Adipocyte (in vitro differentiated cells): ENCODE measurements at places on chromosomes 1 and 21.

DNA sequence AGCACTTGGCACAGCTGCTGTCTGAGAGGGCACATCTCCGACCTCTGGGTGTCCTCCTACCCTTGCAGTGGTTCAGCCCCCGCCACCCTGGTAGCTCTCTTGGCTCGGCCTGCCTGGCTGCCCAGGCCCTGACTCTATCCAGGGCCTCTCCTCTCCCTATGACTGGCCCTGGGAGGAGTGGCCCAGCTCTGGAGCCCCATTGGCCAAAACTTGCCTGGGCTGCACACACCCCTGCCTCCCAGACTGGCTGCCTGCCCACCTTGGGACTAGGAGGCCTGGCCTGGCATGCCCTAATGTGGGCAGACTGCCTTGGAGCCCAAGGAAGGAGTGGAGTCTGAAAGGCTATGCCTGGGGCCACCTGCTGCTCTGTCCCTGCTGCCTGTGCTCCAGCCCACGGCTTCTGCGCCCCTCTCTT lies 33.6 kb downstream of the ACOT11 start:
- peak; percentile 77 for DNase-seq

GRCh38 chr1:93880731-93881130 lies 1.7 kb upstream of the DNTTIP2 start:
- no peak for DNase-seq

DNA sequence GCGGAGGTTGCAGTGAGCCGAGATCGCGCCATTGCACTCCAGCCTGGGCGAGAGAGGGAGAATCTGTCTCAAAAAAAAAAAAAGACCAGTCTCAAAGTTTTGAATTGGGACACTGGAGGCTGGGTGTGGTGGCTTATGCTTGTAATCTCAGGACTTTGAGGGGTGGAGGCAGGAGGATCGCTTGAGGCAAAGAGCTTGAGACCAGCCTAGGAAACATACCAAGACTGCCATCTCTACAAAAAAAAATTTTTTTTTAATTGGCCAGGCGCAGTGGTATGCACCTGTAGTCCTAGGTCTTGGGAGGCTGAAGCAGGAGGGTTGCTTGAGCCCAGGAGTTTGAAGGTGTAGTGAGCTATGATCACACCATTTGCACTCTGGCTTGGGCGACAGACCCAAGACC lies 3.9 kb downstream of the ZBTB8B start:
- no peak for DNase-seq

DNA sequence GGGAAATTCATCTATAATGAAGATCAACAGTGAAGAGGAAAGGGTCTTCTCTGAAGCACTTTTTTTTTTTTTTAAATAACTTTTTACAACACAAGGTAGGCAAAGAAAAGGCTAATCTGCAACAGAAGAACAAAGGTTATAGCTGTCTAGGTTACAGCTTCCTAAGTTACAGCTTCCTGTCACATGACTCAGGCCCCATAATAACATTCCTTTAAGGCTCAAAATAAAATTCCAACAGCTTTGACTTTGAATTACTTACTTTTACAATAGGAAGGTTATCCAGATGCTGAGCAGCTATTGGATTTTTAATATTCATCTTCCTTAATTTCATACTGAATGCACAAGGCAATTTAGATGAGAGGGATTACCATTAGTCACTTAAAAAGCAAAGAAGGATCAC lies 40.4 kb upstream of the TMEM61 start:
- DNase-seq: peak; percentile 24

DNA sequence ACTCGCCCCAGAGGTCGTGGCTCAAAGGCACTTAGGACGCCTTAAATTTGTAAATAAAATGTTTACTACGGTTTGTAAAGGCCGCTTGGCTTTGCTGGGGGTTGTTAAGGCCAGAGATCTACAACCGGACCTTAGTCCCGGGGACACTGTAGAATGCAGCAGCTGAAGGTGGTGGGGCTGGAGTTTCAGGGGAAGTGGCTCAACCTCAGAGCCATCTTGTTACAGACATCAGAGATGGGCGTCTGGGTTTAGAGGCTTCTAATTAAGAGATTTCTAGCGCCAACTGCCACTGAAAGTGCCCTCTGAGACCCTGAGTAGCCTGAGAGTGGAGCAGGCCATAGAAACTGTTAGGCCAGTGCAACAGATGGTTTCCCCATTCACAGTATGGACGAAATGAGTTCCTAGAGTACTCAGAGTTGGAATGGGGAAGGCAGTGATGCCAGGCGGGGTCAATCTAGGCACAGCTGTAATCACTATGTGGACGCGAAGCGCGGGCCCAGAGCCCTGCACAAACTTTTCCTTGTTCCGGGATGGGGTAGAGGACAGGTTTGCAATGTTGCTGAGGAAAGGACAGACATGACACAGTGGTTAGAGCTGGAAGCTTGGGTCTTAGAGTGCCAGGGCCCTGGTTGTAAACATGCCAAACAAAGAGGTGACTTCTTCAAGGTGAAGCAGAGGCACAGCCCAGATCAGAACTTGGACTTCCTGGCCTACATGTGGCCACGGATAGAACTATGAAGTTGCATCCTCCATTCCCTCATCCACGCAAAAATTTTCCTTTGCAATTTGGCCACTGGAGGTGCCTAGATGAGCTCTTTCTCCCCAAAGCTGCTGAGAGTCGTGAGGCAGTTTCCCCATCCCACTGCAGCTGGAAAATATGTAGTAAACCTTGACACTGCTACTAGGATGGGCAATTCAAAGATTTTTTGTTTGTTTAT lies 6.0 kb downstream of the HLX start:
- DNase-seq: no peak

- peak; percentile 10 for DNase-seq
These were observed 276.5 kb upstream of the DPYD start for GRCh38 chr1:98197356-98197755.

DNA sequence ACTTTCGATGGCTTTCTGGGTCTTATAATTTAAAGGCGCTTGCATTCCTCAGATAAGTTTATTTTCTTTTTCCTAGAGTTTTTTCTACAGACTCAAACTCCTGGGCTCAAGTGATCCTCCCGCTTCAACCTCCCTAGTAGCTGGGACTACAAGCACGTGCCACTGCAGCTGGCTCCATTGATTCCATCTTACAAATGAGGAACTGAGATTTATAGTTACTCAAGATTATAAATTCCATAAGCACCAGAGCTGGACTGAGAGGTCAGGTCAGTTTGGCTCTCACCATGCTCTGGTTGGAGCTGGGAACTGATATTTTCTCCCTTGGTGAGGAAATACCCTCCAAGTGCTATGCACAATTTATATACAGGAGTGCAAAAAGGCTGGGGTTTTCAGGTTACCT lies 13.4 kb upstream of the PRPF38B start:
- no peak for DNase-seq

DNA sequence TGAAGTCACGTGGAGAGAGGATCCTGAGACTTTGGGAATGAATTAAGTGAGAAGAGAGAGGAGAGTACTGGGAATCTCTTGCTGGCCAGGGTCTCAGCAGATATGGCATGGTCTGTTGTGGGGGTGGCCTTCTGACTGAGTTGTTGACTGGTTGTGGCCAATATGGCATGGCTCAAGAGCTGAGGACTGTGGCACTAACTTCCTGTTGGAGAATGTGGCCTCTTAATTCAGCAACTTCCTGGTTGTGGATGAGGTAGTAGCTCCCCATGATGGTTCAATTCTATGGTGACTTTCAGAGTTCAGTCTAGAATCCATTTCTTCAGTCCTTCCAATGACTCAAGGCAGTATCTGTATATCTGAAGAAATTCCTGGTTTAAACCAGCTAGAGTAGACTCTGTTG lies 44.7 kb upstream of the PAXBP1 start:
- DNase-seq: no peak

DNA sequence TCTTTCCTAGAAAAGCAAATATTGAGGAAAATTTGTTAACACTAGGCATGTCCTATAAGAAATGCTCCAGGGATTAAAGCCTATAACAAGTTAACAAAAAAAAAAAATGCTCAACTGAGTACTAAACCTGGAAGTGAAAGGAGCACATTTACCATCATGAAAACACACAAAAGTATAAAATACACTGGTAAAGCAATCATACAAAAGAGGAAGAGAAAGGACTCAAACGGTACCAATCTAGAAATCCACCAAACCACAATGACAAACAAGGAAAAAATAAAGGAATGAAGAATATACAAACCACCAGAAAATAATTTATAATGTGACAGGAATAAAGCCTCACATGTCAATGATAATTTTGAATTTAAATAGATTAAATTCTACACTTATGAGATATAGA lies 21.2 kb downstream of the CD1E start:
- DNase-seq: no peak

GRCh38 chr1:243471754-243472745 lies 216.2 kb downstream of the SDCCAG8 start:
- DNase-seq: no peak

- DNase-seq: peak; percentile 6
These were observed 614.5 kb upstream of the ADGRL2 start for GRCh38 chr1:81186261-81186660.

DNA sequence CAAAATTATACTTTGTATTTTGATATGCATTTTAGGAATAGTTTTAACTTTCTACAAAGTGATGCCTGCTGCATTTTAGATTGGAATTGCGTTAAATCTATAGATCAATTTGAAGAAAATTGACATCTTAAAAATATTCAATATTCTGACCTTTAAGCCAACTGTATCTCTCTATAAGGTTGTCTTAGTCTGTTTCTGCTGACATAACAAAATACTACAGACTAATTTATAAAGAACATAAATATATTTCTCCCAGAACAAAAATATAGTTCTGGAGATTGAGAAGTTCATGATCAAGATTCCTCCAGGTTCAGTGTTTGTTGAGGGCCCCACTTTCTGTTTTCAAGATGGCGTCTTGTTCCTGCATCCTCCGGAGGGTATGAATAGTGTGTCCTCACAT lies 73.6 kb upstream of the NEGR1 start:
- no peak for DNase-seq

DNA sequence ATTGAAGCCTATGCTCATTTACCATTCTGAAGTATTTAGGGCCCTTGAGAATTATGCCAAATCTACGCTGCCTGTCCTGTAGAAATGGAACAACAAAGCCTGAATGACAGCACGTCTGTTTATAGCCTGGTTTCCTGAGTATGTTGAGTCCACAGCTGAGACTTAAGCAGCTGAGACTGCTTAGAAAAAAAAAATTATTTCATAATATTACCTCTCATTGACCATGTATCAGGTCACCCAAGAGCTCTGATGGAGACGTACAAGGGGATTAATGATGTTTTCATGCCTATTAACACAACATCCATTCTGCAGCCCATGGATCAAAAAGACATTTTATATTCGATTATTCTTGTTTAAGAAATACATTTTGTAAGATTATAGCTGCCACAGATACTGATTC lies 387.2 kb upstream of the NCAM2 start:
- DNase-seq: no peak

- no peak for DNase-seq
These were observed 35.5 kb downstream of the CACHD1 start for GRCh38 chr1:64505232-64505943.

GRCh38 chr1:38153778-38154470 lies 107.3 kb upstream of the POU3F1 start:
- no peak for DNase-seq

GRCh38 chr1:239123260-239123659 lies 263.1 kb upstream of the CHRM3 start:
- DNase-seq: no peak

DNA sequence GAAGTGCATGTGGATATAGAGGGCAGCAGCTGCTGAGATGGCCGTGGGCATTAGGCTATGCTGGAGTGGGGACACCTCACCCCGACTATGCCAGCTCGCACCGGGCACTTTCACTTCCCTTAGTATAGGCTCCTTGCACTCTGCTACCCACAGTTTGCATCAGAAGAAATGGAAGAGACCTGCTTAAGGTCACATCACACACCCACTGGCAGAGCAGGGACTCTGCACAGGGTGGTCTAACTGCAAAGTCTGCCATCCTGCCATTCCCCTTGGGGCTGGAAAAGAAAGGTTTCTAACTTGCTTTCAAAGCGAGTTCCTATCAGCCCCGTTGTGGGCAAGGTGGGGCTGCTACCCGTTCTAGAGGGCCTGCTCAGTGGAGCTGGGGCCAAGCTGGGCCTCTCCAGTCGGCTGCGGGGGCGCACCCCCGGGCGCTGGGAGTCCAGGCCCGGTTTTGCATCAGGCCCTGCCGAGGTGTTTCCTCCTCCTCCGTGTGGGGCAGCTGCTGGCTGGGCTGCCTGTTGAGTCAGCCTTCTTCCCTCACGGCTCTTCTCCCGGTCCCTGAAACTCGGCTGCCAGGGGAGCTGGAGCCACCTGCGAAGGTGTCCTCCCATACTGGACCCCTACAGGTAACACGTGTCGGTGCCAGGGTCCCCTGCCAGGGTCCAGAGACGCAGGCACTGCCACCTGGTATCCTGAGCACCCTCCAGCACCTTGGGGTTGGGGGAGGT lies at the start of gene SYTL1:
TSS of gene SYTL1 (plus strand) at position 498 of the 728 bp plus-strand sequence. CDS start 3,313 bp downstream, outside the sequence.
- DNase-seq: peak; percentile 55

DNA sequence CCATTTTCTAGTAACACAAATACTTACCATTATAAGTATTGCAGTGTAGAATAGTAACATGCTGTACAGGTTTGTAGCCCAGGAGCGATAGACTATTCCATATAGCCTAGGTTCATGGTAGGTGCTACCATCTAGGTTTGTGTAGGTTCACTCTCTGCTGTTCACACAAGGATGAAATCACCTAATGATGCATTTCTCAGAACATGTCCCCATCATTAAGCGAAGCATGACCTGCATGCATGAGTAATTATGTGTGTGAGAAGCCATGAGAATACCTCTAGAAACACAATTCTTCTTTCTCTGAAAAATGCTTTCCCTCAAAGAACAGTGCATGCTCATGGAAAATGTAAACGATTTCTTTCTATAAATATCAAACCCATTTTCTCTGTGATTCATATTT lies 69.3 kb downstream of the NR5A2 start:
- no peak for DNase-seq

DNA sequence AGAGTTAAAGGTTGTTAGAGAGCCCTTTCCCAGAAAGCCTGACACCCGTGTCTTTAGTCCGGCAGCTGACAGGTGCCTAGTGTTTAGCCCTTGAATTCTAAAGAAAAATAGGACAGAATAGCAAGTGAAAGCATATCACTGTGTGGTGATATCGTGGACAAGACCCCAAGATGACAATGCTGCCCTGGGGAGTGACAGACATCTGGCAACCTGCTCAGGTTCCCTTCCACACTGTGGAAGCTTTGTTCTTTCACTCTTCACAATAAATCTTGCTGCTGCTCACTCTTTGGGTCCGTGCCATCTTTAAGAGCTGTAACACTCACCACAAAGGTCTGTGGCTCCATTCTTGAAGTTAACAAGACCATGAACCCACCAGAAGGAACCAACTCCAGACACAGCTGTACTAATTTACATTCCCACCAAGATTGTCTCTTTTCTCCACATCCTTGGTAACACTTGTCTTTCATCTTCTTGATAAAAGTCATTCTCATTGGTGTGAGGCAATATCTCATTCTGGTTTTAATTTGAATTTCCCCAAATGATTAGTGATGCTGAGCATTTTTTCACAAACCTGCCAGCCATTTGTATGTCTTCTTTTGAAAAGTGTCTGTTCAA lies 107.6 kb upstream of the SGIP1 start:
- no peak for DNase-seq
